ENCODE measurements at places on chromosomes 5 and 9.

GRCh38 chr9:87199278-87199677, 252.0 kb upstream of the GAS1 start:
- ATAC-seq = no peak

DNA sequence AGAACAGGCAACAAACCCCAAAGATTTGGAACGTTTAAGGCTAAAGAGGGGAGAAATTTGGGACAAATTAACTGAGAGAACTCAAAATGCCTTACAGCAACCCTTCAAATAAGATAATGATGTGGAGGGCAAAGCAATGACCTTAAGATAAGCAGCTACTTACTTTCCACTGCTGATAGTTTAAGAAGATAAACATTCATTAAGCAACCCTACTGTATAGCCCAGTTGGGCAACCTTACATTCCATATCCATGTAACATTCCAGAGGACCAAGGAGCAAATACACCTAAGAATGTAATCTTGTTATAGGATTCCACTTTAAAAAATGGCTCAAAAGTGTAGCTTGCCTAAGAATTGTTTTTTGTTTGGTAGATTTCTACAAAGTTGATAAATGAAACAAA, 14.8 kb downstream of the ETF1 start:
- no peak for ATAC-seq

- ATAC-seq = no peak
These were observed 344.9 kb downstream of the CDK5RAP2 start for GRCh38 chr9:120235081-120235480.

DNA sequence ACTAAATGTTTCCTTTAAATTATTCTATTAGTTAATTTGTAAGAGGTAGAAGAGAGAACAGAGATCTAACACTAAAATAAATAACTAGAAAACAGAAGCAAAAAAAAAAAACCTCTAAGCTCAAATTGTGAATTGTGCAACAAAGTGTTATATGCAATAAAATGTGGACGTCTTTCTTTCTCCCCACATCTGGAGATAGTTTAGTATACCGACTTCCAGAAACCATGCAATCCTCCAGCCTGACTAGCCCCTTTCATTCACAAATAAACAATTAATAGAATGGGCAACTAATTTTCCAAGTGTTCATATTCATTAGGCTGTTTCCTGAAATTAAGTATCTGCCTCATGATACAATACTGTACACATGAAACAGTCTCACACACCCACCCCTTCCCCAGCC, 258.5 kb downstream of the BNC2 start:
- no peak for ATAC-seq

GRCh38 chr9:3290231-3290840, 235.5 kb downstream of the RFX3 start:
- no peak for ATAC-seq
